ENCODE measurements at places on chromosomes 3 and 15.

GRCh38 chr15:39151545-39151944 is 429.3 kb upstream of the THBS1 start:
- H3K4me3 ChIP-seq = no peak overlapping the region
- H3K27me3 ChIP-seq = peaks cover 4% of the 10 kb centered on the region
- H3K27ac ChIP-seq = no peak overlapping the region

- H3K27ac ChIP-seq = peak overlapping the region; percentile 53
- DNase-seq = no peak
- H3K4me3 ChIP-seq = peak overlapping the region; percentile 31
- H3K36me3 ChIP-seq = peaks cover 58% of the 10 kb centered on the region
These were observed 27.8 kb downstream of the KLHL6 start for GRCh38 chr3:183527428-183528379.

DNA sequence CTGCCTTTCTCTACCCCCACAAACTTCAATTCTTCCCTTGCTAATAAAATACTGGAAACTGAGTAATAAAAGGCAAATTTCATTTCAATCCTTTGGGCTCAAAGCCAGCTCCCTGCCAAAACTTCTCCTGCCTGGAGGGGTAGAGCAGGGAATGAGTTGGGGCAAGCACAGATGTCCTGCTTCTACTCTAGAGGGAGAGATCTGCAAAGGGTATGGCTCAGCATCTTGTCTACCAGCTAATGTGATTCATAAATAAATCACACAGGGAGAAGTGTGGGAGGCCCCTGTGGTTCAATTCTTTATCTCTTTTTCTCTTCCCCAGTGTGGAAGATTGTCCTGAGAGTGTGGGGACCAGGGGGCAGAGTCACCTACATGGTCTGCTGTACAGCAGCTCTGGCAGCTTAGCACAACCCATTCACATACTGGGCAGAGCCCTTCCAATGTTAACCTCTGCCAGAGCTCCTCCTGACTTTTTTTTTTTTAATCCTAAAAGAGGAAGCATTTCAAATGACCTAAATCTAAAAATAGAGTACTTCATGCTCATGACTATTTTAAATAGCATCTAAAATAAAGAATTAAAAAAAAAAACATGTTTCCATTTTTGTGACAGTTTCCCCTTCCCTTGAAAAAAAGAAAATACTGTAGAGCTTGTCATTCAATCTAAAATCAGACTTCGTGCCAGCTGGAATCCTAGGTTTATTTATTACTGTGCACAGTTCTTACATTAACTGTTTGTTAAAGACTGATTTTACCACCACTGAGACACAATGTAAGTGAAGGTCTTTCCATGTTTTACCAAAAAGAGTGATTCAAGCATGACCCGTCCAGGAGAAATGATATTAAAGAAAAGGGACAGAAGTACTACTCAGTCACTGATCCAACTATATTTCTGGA is 1083.7 kb upstream of the CFAP20DC start:
- H3K27me3 ChIP-seq = no peaks in the 10 kb centered on the region
- DNase-seq = no peak
- H3K4me1 ChIP-seq = peaks cover 6% of the 10 kb centered on the region
- no peaks in the 10 kb centered on the region for H3K36me3 ChIP-seq
- no peak overlapping the region for H3K27ac ChIP-seq

DNA sequence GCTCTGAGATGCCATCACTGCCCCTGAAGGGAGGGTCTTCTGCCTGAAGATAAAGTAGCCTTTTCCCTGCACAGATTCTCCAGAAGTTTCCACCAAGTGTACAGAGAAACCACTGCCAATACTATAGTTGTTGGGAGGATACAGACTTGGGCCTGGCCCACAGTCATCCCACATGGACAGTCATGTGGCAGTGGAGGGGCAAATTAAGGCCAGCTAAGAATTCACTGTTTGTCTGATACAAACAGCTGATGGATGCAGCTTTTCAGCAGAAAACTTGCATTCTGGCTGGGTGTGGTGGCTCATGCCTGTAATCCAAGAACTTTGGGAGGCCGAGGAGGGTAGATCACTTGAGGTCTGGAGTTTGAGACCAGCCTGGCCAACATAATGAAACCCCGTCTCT is 22.1 kb downstream of the HOMER2 start:
- peaks cover 15% of the 10 kb centered on the region for H3K4me1 ChIP-seq
- H3K4me3 ChIP-seq = no peak overlapping the region
- no peak overlapping the region for H3K27ac ChIP-seq
- H3K27me3 ChIP-seq = no peaks in the 10 kb centered on the region
- no peaks in the 10 kb centered on the region for H3K36me3 ChIP-seq

DNA sequence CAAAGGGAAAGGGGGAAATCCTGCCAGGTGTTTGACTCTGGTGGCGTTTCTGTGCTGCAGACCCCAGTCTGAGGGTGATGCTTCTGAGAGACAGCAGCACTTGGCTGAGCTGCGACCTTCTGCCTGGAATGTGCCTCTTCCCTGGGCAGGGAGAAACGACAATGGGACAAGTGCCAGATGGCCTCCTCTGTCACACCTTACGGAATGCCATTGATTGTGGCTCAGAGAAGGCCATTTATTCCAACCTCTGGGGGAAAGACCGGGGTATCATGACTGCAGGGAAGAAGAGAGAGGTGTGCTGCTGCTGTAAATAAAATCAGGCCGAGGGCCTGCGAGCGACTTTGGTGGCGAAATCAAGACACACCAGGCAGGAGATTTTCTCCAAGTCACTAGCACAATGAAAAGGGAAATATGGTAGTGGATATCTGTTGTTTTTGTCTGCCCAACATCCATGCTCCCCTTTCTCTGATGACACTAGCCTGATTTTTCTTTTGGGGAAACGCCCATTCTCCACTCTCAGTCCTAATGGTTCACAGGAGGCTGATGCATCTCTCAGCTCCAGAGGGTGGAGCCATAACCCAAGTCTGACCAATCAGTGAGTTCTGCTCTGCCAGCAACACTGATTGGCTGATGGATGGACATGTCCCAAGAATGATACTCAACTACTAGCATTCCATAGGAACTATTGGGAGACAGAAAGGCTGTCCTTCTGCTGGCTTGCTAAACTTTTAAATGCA is 336.1 kb downstream of the FOXP1 start:
- no peak overlapping the region for H3K4me3 ChIP-seq
- no peak for DNase-seq
- H3K27me3 ChIP-seq = no peaks in the 10 kb centered on the region
- H3K36me3 ChIP-seq = peaks cover 28% of the 10 kb centered on the region
- H3K4me1 ChIP-seq = peaks cover 80% of the 10 kb centered on the region

DNA sequence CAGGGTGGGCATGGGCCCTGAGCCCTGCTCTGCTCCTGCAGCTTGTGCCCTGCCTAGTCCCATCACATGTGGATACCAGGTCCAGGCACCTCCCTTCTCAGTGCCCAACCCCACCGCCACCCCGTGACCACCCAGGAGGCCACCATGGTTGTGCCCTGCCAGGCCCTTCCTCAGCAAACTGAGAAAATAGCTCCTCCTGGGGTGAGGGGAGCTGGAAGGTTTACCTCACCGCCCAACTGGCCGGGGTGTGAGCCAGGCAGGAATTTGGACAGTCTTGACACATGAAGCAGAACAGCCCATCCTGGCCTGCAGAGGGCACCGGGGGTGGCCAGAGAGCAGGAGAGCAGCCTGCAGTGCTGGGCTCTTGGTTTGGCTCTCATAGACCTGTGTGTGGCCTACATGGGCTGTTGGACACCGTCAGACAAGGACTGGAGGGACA is 11.4 kb upstream of the C3orf22 start:
- H3K27me3 ChIP-seq = peaks cover under 1% of the 10 kb centered on the region
- no peaks in the 10 kb centered on the region for H3K4me1 ChIP-seq
- no peak overlapping the region for H3K27ac ChIP-seq
- no peak overlapping the region for H3K4me3 ChIP-seq
- H3K36me3 ChIP-seq = no peaks in the 10 kb centered on the region

DNA sequence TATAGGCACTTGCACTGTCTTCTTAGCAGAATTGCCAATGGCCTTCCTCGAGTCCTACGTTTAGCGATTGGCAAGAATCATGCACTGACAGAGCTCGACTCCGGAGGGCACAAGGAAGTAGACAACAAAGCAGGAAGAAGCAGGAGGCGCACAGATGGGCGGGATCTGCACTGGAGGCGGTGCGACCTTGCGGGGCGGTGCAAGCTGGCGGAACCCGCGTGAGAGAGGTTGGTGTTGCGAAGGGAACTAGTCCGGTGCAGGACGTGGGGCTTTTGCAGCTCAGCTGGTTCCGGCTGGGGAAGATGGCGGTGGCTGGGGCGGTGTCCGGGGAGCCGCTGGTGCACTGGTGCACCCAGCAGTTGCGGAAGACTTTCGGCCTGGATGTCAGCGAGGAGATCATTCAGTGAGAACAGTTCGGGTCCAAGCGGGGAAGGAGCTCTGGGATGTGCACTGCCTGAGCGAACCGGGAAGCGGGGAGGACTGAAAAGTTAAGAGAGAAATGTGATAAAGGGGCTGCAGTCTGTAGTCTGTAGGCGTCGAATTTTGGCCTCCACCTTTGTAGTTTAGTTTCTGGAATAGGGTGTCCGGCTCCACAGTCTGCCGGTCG is at the start of gene TRIP4:
Gene TRIP4 (plus strand): TSS at position 275 of the 607 bp plus-strand sequence. CDS start 28 bp downstream, at position 303.
- peak; percentile 95 for DNase-seq
- no peaks in the 10 kb centered on the region for H3K27me3 ChIP-seq
- H3K4me1 ChIP-seq = peaks cover 22% of the 10 kb centered on the region
- H3K27ac ChIP-seq = peak within 1 kb of the TSS; percentile 90
- H3K36me3 ChIP-seq = peaks cover 3% of the 10 kb centered on the region
- H3K4me3 ChIP-seq = peak within 1 kb of the TSS; percentile 98

DNA sequence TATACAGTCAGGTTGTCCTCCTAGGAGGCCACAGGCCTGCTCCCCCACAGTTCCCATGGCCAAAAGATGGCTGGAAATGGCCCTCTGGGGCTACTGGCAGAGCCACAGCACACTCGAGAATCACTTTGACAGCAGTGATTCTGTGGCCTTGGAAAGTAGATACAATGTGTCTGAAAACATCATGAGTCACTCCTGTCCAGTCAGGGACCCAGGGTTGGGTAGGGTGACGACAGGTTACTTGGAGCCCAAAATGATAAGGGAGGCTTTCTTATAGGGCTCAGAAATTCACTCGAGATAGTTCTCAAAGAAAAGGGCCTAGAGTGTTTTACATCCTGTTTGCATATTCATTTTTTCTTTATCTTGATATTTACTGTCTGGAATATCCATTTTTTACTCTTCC is 24.3 kb downstream of the MRPS25 start:
- H3K4me1 ChIP-seq = peaks cover 19% of the 10 kb centered on the region
- H3K27me3 ChIP-seq = no peaks in the 10 kb centered on the region
- H3K27ac ChIP-seq = peak overlapping the region; percentile 43
- H3K4me3 ChIP-seq = no peak overlapping the region

DNA sequence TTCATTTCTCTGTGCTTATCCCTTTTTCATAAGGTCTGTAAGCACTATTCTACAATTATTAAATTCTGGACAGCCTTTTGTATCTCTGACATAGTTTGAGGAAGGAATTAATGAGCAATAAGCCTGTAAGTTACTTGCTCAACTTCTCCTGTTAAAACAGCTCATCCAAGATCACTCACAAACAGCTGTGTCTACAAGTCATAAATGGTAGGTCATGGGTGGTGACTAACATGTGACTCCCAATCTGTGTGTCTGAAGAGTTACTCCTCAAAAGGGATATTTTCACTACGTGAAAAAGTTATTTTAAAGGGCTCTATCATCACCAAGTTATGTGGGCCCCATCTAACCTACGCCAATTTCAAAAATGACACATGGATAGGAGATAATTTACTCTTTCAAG is 145.2 kb upstream of the CBLB start:
- peaks cover 28% of the 10 kb centered on the region for H3K36me3 ChIP-seq
- no peak overlapping the region for H3K4me3 ChIP-seq
- DNase-seq = no peak
- H3K4me1 ChIP-seq = peaks cover 68% of the 10 kb centered on the region
- no peaks in the 10 kb centered on the region for H3K27me3 ChIP-seq

DNA sequence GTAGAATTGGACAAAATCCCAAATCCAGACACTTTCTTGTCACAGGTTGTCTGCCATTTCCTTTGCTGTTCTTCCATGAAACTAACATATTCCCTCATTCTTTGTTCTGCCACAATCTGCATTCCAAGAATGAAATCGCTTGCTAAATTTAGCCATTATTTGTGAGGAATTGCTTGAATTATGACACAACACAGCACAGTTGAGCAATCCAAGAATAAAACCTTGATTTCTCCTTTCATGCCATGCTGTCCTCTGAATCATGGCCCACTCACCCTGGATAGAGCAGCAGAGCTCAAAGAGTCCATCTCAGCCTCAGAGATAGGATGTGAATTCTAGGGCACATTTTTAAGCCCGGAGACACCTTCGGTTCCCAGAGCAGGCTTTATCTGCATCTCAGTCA is 35.2 kb upstream of the GREM1 start:
- peaks cover 4% of the 10 kb centered on the region for H3K4me1 ChIP-seq
- no peaks in the 10 kb centered on the region for H3K36me3 ChIP-seq
- H3K27ac ChIP-seq = no peak overlapping the region

- H3K4me1 ChIP-seq = no peaks in the 10 kb centered on the region
- peaks cover 3% of the 10 kb centered on the region for H3K36me3 ChIP-seq
- DNase-seq = peak; percentile 43
- H3K27ac ChIP-seq = no peak overlapping the region
These were observed 199.5 kb downstream of the GOLGA6L6 start for GRCh38 chr15:20341901-20342600.

DNA sequence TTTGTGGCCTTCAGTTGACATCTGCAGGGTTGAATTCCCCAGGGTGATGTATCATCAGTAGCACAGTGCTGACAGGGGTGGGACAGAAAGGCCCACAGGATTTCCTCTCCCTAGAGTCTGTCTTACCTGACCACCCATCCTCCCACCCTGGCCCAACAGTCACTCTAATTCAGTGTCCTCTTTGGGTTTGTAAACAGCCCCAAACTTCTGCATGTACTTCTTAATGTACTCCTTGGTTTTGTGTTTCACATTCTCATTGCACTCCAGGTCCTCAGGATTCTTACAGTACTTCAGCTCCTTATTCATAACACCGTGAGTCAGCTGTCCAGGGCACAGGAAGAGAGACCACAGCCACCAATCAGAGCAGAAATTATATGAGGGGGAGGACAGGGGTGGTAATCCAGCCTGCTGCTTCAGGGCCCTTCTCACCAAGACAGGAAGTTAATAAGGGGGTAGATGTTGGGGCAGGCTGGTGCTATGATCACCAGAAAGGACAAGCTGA is 37.5 kb downstream of the NBEAL2 start:
- H3K27ac ChIP-seq = peak overlapping the region; percentile 90
- peaks cover 59% of the 10 kb centered on the region for H3K4me1 ChIP-seq
- DNase-seq = peak; percentile 41
- H3K27me3 ChIP-seq = no peaks in the 10 kb centered on the region

DNA sequence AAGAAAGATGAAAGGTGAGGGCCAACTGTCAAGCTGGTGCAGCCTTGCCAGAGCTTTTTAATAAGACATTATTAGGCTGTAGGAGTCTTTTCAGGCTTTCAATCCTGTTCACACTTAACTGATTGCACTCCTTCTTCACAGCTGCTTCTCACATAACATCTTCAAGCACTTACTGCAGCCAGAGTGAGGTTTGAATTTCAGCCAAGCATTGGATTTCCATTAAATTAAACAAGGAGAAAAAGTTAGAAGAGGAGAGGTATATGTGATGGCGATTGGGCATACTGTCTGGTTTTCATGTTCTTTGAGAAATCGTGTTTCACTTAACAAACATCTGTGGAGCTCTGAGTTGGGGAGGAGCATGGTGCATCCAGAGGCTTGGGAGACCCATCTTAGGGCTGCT is 392.8 kb upstream of the LRRC3B start:
- H3K4me1 ChIP-seq = no peaks in the 10 kb centered on the region
- no peak for DNase-seq
- H3K27ac ChIP-seq = no peak overlapping the region
- no peak overlapping the region for H3K4me3 ChIP-seq

Measured in activated naive CD8-positive, alpha-beta T cell treated with anti-CD3 and anti-CD28 coated beads, Interleukin-2, amount 50 U/mL, for 24 hours (primary cell).